ENCODE measurements at places on chromosomes 5 and 9.

DNA sequence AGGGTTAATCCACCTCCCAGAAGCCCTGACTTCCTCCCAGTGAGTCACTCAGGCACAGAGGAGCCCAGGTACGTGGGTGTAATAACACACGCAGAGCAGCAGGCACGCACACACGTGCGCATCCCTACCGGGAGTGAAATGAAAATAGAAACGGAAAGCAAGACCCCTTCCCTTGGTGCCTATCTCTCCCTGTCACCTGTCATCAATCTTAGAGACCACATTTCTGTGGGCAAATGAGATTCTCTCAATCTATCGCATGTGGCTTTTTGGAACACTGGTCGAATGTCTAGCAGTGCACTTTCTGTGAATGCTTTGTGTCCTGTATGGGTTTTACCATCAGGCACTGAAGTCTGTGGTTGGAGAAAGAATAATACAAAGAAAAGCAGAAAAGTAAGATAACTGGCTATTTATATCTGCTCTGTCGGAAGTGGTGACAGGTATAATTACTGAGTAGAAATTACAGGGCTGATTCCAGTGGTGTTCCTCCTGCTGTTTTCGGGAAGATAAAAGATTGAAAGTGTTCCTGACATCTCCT, 137.7 kb upstream of the GRIA1 start:
- no peak for DNase-seq

DNA sequence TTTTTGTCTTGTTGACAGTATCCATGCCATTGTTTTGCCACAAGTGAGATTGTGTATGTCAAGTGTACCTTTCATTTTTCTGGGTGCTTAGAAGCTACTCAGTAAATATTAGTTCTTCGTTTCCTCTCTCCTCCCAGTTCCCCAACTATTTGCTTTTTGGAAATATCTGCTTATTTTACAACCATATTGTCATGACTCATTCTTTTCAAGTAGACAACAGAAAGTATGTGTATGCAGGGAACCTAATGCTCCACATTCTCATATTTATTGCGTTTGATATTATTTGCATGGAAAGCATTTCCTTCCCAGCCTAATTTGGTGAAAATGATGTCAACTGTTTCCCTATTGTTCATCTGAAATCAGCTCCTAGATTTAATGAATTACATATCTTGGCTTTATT, 483.7 kb upstream of the RIOK2 start:
- DNase-seq = no peak

GRCh38 chr5:157080286-157080685, 21.4 kb upstream of the HAVCR1 start:
- DNase-seq = no peak

DNA sequence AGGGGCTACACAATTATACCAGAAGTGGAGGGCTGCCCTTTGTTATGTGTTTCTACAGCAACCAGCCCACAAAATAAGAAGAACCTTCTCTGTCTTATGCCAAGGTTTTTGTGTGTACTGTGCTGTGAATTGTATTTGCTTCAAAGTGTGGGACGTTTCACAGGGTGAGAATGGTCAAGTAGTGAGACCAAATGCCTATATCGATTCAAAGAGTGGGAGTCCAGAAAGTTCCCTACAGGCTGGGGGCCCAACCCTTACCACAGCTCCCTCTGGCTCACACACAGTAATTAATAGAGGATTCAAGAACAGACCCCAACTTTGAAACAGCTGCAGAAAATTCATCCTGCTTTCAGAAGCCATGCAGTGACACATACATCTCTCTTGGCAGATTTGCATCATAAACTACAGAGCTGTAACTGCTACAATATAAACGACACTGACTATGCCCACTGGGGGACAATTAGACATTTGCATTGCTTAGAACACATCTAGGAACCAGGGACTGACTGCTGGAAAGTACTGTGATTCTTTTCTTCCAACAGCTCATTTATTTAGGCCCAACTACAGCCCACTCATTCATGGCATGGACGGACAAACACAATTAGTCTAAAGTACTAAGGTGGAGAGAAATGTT, 12.8 kb downstream of the ENC1 start:
- DNase-seq = no peak

GRCh38 chr5:72115296-72115695, 8.0 kb downstream of the MAP1B start:
- no peak for DNase-seq

- DNase-seq = no peak
Observed at GRCh38 chr5:74382123-74382855, 258.2 kb downstream of the ENC1 start.

GRCh38 chr5:68455216-68455615, 239.7 kb downstream of the PIK3R1 start:
- no peak for DNase-seq

- no peak for DNase-seq
Observed at GRCh38 chr9:132055756-132056155, 23.9 kb downstream of the MED27 start.

DNA sequence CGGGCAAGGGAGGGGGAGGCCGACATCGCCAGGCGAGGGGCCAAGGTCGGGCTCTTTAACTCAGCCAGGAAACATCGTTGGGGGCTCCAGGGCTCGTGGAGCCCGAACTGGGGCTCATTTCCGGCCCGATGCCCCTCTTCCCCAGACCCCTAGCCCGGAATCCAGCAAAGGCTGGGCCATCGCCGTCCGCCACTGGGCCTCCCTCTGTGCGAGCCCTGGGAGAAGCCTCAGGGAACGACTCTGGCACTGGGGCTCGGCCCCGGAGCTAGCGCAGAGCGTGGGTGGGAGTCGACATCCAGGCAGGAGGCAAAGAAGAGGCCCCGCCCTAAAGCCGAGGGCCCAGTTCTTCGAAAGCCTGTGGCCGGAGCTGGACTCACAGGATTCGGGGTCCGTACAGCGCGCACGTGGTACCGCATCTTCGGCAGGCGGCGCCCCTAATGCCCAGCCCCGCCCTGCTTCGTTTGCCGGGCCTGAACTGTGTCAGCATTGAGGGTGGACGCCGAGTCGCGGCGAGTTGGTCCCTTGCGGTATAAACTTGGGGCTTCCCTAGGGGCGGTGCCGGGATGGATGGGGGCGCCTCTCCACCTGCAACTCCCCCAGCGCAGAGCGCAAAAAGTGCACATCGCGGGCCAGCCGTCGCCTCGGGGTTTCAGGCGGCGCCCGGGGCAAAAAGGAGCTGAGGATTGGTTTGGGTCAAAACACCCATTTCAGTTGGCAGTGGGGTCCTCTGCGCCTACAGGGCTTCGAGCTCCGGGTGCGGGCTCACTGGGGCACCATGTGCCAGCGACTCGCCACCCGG, 3.6 kb upstream of the PAX5 start:
- DNase-seq = no peak

GRCh38 chr5:56532466-56532865, 282.9 kb upstream of the MAP3K1 start:
- DNase-seq = no peak

- no peak for DNase-seq
Observed at GRCh38 chr5:113050721-113051382, 74.3 kb downstream of the DCP2 start.

DNA sequence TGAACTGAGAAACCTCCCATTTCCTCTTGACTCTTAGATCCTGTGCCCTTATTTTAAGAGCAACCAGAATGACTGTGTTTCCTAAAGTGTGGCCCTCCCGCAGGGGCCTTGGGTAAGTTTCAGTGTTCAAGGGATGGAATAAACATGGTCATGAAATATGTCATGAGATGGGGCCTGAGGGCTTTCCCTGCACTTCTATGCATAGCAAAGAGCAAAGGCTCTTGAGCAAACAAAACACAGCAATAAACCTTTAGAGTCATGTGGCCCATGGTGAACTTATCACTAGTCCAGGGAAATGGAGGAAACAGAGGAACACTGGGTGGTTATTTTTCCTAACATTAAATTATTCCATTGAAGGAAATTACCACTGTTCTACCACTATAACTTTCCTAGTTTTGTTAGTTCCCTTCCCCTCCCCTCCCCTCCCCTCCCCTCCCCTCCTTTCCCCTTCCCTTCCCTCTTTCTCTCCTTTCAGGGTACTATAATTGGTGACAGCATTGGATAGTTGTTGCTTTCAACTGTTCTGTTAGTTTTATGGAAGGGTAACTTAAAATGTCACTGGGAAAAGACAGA, 72.4 kb downstream of the CTSL start:
- no peak for DNase-seq

DNA sequence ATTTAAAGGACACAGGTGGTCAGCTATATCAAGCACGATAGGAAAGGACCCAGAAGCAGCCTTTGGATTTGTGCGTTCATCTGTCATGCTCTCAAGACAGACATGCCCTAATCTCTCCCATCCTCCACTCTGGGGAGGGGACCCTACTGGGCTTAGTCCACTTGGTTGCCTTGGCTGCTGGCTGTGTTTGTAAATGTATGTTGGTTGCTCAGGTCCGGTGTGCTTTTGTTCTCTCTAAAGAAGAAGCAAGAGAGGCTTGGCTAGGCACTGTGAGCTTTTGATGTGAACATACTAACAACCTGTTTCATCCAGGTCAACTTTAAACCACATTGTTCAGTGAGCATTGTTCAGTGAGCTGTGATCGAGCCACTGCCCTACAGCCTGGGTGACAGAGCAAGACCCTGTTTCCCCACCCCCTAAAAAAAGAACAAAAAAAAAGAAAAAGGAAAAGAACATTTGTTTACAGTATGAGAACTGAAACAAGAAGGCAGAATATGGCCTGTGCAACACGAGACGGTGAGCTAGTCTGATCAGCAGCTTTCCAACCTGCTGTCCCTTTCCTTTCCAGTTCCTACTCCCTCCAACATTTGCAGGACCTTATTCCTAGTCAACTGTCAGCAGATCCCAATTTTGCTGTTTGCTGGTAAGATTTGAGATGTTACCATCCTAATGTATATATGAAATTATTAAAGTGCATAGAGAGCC, 228.3 kb downstream of the ARHGAP26 start:
- no peak for DNase-seq

GRCh38 chr5:119055294-119055693, 15.6 kb upstream of the DMXL1 start:
- DNase-seq = no peak

GRCh38 chr5:37665889-37666288, 174.0 kb downstream of the GDNF start:
- DNase-seq = no peak

- no peak for DNase-seq
Observed at GRCh38 chr9:80787636-80788035, 901.7 kb downstream of the TLE1 start.

DNA sequence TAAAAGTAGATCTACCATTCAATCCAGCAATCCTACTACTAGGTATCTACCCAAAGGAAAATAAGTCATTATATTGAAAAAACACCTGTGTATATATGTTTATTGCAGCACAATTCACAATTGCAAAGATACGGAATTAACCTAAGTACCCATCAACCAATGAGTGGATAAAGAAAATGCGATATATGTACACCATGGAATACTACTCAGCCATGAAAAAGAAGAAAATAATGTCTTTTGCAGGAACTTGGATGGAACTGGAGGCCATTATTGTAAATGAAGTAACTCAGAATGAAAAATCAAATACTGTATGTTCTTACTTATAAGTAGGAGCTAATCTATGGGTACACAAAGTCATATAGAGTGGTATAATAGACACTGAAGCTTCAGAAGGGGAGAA, 63.4 kb upstream of the PITX1 start:
- DNase-seq = no peak

DNA sequence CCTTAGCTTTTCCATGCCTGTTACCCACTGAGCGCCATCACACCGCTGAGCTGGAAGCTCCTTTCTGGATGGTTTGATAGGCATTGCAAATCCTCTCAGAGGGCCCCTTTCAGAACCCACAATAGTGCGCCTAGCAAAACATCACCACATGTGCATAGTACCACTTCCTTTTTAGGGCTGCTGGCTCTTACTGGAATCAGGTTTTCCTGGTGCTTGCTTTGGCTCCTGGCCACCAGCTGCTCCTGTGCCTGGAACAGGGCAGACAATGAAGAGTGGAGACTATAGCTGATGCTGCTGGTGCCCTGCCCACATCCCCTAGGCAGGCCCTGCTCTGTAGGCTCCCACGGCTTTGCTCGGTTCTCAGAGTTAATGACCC, 163.6 kb upstream of the SEMA6A start:
- DNase-seq = no peak

GRCh38 chr9:96618209-96619123, 1.2 kb downstream of the CDC14B start:
- DNase-seq = no peak

GRCh38 chr5:42590566-42590965, 166.1 kb upstream of the CCDC152 start:
- DNase-seq = no peak

GRCh38 chr5:139676951-139677735, 29.0 kb downstream of the CXXC5 start:
- no peak for DNase-seq

DNA sequence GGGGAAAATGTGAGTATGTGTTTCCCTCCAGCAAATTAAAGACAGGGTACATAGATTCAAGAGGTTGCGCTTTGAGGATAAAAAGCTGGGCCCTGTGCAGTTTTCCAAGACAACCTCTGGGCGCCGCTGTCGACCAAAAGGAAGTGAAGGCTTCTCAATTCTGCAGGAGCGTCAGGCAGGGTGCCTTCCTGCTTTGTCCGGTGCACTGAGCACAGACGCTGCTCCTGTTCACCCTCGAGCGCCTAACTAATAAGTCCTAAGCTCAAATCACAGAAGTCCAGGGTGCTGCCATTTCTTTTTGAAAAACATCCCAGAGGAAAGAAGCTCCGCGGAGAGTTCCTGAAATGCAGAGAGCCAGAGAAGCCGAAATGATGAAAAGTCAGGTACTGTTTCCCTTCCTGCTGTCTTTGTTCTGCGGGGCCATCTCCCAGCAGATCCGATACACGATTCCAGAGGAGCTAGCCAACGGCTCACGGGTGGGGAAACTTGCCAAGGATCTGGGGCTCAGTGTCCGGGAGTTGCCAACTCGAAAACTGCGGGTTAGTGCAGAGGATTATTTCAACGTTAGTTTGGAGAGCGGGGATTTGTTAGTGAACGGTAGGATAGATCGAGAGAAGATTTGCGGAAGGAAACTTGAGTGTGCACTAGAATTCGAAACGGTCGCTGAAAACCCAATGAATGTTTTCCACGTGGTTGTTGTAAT, at the start of gene PCDHGB1:
Gene PCDHGB1 (plus strand): TSS at position 183 of the 703 bp plus-strand sequence. CDS start 162 bp downstream, at position 345.
- DNase-seq = no peak

- DNase-seq = no peak
Observed at GRCh38 chr5:107894361-107894760, 223.6 kb upstream of the EFNA5 start.

DNA sequence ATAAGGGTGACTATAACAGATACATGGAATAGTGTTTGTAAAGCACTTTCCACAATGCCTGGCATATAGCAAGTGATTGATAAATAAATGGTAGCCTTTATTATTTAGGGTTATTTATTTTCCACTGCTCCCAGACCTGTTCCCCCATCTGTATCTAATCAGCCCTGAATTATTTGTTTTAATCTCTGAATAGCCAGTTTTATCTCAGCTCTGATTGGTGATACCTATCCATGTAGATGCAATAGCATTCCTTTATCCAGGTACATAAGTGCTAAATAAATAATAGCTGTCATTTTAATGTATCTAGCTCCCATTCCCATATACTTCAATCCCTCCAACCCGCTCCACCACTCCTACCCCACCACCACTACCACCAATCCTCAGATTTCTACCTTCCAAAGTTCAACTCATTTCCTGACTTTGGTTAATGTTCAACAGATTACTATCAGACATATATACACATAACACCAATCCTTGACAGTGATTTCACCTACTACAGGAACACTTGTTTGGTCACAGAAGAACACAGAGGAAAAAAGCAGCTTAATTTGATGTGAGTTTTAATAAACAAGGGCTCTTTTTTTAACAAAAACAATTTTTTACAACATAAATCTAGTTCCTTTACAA, 14.0 kb downstream of the PRKAA1 start:
- DNase-seq = no peak

Measured in stimulated activated CD8-positive, alpha-beta memory T cell treated with anti-CD3 and anti-CD28 coated beads, Interleukin-4, amount 100 ng/mL, for 4 hours (primary cell).